Non-pigmented ciliary epithelial cell (primary cell): ENCODE measurements at places on chromosomes 7 and 10.

GRCh38 chr10:105806-106205 lies 29.4 kb upstream of the ZMYND11 start:
- DNase-seq, result no peak

- DNase-seq, result no peak
These were observed 49.8 kb upstream of the AKR1E2 start for GRCh38 chr10:4776234-4776638.

DNA sequence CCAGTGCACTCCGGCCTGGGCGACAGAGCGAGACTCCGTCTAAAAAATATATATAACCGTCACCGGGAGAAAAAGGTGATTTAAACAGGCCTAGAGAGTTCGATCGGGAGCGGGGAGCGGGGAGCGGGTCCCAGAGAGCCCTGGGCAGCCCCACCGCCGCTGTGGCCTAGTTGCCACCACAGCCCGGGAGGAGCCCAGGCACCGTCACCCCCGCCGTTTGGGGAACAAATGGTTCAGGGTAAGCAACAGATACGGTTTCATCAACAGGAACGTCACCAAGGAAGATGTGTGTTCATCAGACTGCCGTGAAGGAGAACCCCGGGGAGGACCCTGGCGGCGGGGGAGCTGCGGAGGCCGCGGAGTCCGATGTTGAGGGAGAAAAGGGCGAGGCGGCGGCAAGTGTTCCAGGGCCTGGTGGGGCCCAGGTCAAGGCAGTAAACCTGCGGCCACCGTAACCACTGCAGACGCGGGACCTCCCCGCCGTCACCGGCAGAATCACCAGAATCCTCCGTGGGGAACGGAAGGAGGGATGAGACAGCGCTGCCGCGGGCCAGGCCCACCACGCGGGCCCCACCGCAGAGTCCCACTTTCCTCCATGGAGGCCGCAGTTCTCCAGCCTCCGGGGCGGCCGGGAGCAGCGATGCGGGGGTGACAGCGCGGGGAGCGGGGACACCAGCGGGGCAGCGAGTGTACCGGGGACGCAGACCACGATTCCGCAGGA lies 103.4 kb downstream of the GALNT11 start:
- no peak for DNase-seq

GRCh38 chr10:84329196-84329611 lies 815 bp downstream of the CCSER2 start:
- no peak for DNase-seq

DNA sequence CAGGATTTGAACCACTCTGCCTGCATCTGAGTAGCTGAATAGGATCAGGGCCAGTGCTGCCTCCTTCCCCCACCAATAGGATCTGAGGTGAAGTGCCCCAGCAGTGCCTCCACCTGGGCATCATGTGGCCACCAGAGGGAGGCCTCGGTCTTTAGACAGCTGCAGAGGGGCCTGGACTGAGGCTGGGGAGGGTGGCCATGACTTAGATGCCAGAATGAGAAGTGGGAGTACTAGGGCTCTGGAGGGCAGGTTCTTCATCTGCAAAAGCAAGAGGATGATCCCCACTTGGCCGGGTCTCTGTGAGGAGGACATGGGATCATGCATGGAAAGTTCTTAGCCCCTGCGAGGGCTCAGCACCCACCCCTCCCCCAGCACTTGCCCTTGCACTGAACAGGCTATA lies 56.9 kb downstream of the NEUROG3 start:
- DNase-seq, result no peak

GRCh38 chr10:128421371-128422160 lies 295.3 kb upstream of the MKI67 start:
- DNase-seq, result no peak

DNA sequence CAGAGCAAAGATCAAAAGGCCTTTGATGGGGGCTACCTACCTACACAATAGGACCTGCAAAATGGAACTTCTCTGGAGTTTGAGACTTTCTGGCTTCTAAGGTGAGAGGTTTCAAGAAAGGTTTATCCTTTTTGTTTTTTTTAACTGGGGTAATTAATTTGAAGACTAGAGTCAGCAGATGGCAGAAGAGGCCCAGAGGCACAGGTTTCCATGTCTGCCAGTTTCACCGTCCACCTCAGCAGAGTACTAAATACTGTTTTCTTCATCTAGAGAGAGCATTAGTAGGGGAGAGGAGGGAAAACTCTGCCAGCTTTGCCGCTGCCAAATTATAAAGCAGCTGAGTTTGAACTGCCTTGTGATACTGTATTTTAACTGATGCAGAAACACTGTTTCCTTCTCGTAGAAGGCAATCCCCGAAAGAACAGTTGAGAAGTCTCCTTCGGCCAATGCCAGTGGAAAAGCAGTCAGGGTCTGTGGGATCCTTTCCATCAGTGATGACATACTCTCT lies 138.7 kb downstream of the SLC25A13 start:
- no peak for DNase-seq

DNA sequence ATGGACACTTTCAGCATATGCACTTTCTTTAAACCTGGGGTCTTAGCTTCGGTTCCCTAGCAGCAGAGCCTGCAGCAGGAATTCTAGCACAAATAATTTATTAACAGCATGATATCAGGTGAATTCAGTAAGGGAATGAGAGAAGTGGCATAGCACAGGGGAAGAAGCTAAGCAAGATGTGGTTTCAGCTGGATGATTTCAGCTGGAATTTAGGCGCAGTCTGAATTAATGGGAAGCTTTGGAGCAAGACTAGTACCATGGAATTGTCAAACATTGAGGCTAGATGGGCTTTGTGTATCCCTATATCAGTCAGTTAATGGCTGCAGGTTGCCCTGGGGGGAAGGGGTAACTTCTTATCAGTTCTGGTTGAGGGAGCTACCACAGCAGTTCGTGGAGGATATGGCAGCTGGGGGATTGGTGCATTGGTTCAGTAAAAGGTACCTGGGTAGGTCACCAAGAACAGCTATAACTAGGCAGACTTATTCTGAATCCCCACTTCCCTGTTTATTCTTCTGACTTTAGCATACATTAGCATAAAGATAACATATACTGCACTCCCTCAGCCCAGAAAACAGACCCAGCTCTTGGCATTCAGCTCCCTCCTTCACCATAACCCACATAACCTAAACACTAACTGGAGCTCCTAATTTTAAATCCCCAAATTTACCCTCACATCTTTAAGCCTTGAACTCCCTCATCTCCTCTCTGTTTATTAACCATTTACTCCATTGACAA lies 46.8 kb upstream of the NAMPT start:
- DNase-seq, result no peak

DNA sequence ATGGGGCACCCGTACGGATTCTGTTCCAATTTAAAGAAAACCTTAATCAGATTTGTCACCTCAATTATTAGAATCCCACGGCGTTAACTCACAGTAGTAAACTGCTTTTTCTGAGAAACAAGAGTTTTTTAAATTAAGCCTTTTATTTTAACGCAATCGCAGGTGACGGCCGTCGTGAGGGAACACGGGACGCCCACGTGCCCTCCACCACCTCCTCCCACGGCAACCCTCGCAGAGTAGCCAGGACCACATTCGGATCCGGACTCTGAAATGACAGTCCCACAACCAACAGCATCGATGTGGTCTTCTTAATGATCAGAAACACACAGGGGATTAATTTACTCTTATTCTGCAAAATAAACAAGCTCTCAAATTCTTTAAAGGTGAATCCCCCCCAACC lies 22.0 kb upstream of the GPR146 start:
- no peak for DNase-seq

DNA sequence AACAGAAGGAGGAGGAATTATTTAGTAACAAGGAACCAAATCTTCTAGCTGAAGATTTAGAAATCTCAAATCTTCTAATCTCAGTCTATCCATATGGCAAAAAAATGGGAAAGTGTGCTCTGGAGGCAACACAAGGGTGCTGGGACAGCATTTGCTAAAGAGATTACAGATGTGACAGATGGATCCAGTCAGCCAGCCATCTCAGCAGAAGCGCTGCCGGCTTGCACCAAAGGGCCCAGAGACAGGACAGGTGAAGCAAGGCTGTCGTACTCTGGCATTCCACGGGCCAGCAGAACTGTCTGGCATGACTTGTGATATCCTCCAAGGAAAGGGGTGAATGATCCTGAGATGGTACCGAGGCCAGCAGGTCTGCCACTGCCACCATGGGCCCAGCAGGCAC lies 45.7 kb upstream of the GJD4 start:
- DNase-seq, result no peak

GRCh38 chr7:92485267-92485892 lies 7.6 kb upstream of the ERVW-1 start:
- DNase-seq, result no peak

DNA sequence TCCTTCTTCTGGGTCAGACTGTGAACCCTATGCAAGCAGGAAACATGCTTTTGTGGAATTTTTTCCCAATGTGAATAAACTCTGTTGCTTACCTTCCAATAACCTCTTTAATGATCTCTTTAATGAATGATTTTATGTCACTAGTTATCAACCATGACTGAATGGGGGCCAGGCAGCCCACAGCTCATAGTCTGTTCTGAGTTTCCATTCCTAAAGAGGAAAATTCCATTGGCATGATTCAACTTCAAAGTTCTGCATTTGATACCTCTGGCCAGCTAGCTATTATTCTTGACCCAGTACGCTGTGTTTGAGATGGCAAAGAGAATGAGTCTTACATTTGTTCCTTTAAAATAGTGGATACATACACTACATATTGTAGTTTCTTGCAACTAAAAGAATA lies 867.8 kb upstream of the CELF2 start:
- DNase-seq, result no peak

- DNase-seq, result no peak
These were observed 141.9 kb upstream of the RHEB start for GRCh38 chr7:151661587-151661986.

DNA sequence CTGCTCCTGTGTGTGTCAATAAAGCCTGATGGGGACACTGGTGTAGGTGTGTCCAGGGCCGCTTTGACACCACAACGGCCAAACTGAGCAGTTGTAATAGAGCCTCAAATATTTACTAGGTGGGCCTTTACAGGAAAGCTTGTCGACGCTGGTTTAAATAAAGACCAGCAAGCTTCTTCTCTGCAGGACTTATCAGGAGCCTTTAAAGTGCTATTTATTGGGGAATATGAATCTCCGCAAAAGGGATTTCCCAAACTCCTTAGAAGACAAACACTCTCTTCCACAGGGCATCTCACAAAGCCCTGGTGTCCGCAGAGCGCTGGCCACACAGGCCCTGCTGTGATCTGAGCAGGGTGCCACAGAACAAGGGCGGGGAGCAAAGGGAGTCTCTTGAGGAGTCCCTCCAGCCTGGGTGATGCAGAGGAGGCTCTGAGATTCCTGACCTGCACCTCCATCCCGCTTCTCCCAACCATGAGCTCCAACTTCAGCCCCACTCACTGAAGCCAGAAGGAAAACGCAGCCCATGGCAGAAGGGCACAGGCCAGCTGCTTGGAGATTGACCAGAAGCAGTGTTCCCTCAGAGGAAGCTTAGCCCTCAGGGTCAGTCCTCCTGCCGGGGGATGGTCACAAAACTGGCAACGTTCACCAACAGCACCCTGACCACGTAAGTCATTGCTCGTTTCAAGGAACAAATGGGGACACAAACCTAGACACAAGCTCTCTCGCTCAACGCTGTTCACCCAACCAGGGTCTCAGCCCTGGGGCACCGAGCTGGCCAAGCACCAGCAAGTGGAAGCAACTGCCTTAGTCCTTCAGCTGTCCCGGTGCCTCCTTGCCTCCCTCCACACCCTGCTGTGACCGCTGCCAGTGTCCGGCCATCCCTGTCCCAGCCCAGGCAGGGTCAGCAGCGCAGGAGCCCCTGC lies 129.5 kb downstream of the OAT start:
- DNase-seq, result no peak

DNA sequence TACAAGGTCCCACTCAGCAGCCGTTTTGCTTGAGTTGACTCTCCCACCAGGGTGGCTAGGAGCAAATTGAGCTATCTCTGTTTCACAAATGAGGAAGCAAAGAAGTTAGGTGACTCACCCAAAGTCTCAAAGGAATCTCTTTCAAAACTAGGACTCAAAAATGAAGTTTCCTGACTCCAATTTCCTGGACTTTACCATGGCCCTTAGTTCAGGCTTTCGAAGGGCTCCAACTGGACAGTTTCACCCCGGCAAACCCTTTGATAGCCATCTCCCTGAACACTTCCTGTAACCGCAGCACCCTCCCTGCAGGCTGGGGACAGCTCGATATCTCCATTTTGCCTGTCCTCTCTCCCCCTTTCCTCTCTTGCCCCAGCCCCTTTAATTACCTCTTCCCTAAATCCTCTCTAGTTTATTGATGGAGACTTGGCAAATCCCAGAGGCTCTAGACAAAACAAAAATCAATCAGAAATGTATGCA lies 4.7 kb upstream of the AFAP1L2 start:
- DNase-seq, result no peak

- DNase-seq, result no peak
These were observed 409.8 kb downstream of the LRMDA start for GRCh38 chr10:75841266-75841665.

DNA sequence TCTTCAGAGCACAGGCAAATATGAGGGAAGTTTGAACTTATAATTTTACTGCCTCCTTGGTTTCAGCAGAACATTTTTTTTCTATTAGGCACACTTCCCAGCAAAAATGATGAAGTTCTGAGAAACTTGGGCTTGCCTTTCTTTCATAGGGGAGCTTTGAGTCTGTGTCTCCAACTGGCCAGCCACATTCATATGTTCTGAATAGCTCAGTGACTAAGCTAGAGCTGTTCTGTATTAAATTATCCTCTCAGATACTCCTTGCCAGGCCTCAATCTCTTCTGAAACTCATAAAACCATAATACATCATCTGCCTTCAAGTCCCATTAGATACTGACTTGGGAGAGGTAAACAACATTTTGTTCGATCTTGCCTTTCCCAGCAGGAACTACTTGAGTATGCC lies 476.5 kb downstream of the GPAM start:
- no peak for DNase-seq

GRCh38 chr7:22730921-22731654 lies 4.1 kb downstream of the IL6 start:
- DNase-seq, result no peak

GRCh38 chr7:107582875-107583274 lies 2.8 kb downstream of the BCAP29 start:
- DNase-seq, result no peak

DNA sequence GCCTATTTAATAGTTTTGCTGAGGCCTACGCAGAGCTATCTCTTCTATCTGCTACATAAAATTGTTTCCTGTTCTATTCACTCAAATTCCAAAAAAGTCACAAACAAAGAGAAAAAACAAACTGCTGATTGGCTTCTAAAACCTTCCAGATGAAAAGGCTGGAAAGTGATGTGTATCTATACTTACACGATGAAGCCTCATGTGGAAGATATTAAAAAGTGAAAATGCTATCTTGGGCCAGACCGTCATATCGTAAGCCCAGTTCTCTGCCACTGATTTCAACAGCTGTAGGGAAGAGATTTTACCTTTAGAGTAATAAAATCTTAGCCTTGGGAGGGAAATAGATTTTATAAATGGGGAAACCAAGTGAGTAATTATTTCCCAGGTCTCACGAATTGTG lies 394.8 kb downstream of the KIF20B start:
- no peak for DNase-seq

- no peak for DNase-seq
These were observed 89.3 kb upstream of the ZNF746 start for GRCh38 chr7:149586646-149587645.

DNA sequence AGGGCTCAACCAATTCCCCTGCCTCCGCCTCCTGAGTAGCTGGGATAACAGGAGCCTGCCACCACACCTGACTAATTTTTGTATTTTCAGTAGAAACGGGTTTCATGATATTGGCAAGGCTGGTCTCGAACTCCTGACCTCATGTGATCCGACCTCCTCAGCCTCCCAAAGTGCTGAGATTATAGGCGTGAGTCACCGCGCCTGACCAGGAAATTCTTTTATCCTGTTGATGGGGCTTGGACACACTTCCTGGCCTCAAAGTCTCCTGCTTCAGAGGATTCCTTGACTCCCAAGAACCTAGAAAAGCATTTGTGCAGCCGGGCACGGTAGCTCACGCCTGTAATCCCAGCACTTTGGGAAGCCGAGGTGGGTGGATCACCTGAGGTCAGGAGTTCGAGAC lies 16.2 kb downstream of the ZNF425 start:
- DNase-seq, result no peak
